ENCODE measurements at places on chromosomes 12 and 14. TPM values are rescaled to one million over a fixed set of nuclear protein-coding genes. Genes with fewer than 3 reads are reported as not detected.

Gene TAMALIN
- total RNA-seq, result 6.4 TPM

Gene TAS2R13
- total RNA-seq, result 0.27 TPM

Gene SPIC
- total RNA-seq, result not detected

DNA sequence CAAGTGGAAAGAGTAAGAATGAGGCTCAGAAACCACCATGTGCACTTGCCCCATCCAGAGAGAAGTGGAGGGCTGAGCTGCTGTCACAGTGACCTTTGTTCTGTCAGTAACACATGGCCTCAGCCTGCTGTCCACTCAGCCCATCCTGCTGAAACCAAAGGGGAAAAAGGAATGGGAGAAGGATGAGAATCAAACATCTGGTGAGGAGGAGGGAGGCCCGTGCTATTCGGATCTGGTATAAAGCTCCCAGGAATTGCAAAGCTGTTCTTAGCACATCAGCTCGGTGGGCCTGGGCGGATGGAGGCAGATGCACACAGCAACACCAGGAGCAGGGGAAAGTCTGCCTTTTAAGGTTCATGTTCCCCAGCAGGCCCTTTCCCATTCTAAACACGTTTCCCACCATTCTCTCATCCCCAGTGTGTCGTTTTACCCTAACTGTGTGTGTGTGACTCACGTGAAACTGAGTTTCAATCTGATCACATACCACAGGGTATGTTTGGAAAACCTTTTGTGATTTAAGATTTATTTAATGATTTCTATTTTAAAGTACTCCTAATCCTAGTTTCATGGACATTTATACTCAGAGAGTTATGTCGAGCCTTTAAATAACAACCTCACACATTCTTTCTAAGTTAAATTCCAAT is 36.8 kb downstream of the RTRAF start:
- no peak overlapping the region for H3K27ac ChIP-seq
- H3K27me3 ChIP-seq, result peaks cover 9% of the 10 kb centered on the region
- H3K4me1 ChIP-seq, result peaks cover 19% of the 10 kb centered on the region
- H3K36me3 ChIP-seq, result no peaks in the 10 kb centered on the region
- H3K4me3 ChIP-seq, result no peak overlapping the region

- H3K4me1 ChIP-seq, result no peaks in the 10 kb centered on the region
- H3K36me3 ChIP-seq, result no peaks in the 10 kb centered on the region
These were observed 102.0 kb downstream of the FSCB start for GRCh38 chr14:44405011-44405486.

DNA sequence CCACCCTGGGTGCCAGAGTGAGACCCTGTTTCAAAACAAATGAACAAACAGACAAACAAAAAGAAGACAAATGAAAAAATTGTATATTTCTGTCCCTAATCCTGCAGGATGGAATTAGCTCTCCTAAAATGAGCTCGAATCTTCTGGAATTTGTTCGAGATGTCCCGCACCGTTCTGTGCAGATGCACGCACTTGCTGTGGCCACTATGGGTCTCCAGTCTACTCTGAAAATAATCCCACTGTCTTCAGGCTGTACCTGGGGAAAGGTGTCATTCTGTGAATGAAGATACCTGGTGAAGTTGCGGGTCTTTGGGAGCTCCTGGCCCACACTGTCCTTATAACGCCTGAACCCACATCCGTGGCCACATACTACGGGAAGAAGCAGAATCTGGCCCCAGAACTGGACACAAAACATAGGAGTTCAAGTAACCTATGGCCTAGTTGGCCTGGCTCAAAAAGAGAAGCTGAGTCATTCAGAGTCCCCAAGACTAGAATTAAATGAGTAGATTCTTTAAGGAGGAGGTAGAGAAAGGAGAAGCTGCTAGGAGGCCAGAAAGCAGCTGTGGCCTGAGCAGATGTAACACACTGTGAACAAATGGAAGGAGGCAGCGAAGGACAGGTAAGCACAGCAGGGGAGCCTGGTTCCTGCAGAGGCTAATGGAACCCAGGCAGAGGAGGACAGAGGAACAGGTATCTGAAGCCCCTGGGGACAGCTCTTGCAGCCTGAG is 108.6 kb downstream of the FOXN3 start:
- H3K36me3 ChIP-seq, result peaks cover 10% of the 10 kb centered on the region
- H3K27ac ChIP-seq, result no peak overlapping the region
- H3K4me3 ChIP-seq, result no peak overlapping the region
- DNase-seq, result no peak
- H3K4me1 ChIP-seq, result peaks cover 42% of the 10 kb centered on the region

DNA sequence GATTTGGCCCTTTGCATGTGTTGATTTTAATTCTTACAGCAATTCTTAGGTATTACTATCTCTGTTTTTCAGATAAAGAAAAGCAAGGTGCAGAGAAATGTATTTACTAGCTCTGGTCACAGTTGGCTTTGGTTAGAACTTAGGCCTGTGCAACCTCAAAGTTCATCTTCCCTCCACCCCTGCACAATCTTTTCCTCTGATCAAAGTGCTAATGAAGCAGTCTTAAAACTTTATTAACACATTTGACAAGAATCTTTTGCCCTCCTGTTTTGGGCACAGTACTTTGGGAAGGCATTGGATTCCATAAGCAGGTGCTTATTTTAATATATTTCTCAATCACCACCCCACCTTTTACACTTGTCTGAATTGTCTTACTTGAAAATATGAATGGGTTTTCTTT is 2.7 kb downstream of the IRAK4 start:
- H3K4me3 ChIP-seq, result peak overlapping the region; percentile 50
- H3K36me3 ChIP-seq, result peaks cover 37% of the 10 kb centered on the region
- H3K27ac ChIP-seq, result peak overlapping the region; percentile 30
- H3K27me3 ChIP-seq, result no peaks in the 10 kb centered on the region
- no peak for DNase-seq

DNA sequence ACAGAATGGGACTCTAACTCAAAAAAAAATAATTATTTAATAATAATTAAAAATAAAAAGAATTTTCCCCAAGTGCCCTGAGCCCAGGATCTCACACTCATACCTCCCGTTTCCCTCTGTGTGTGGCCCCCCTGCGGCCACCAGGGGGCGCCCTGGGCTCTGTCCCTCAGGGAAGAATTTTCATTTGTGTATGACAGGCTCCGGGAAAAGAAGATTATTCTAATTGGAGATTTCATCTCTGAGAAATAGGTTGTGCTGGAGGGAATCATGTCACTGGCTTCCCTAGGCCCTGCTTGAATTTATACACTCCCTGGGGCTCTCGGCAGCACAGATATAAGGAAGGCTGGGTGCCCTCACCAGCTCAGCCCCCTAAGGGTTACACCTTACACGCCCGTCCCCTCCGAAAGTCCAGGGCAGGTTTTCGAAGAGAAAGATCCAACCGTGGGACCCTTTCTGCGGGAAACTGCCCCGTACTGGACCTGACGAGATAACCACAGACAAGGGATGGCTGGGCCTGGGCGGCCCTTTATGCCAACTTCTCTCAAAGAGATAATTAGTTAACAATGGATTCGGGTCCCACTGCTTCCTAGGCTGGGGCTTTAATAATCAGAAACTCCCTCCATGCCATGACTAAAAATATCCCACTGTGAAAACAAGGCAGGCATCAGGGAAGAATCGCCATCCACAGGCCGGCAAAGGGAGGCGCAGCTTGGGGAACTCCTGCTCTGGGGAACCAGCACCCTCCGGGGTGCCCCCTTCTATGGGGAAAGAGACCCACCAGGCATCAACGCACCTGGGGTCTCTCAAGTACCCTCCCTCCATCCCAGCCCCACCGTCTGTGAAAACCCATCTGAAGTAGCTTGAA is 80.7 kb downstream of the KDM2B start:
- no peaks in the 10 kb centered on the region for H3K27me3 ChIP-seq
- peaks cover 13% of the 10 kb centered on the region for H3K4me1 ChIP-seq
- no peak overlapping the region for H3K4me3 ChIP-seq
- peak; percentile 84 for DNase-seq

DNA sequence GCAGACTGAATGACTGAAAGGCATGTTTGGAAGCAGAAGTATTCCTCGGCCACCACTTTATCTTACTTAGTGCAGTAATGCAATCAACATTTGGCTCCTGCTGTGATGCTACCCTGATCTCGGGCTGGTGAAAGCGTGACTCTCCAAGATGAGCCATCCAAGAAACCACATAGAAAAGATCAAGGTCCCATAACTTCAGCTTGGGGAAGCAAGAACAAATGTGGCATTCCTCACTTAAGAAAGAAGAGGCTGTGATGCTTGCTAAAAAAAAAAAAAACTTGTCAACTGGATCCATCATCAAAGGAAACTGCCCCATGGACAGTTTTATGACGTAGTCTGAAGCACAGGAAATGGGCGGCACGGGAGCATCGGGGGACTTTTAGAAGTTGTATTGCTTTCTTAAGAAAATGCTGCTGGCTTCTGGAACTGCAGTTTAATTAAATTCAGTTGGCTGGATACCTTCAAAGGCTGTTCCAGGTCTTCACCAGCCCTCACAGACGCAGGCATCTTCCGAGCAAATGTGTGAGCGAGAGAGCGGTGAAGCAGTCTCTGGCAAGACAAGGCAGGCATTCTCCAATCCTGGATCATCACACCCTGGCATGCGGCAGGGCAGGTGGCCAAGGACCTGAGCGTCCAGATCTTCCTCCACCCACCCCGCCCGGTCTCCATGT is 38.2 kb upstream of the MAP1LC3B2 start:
- no peaks in the 10 kb centered on the region for H3K36me3 ChIP-seq
- H3K27ac ChIP-seq, result no peak overlapping the region
- DNase-seq, result peak; percentile 35
- H3K4me3 ChIP-seq, result no peak overlapping the region
- H3K27me3 ChIP-seq, result no peaks in the 10 kb centered on the region
- peaks cover 9% of the 10 kb centered on the region for H3K4me1 ChIP-seq

Data from activated CD4-positive, alpha-beta T cell treated with anti-CD3 and anti-CD28 coated beads for 36 hours (primary cell).